GM23248 (cell line): ENCODE measurements at places on chromosomes 13 and 19. TPM values are rescaled to one million over a fixed set of nuclear protein-coding genes. Genes with fewer than 3 reads are reported as not detected.

The ZNF235 gene
- total RNA-seq, result 1.0 and 2.1 TPM in 2 replicates

The RFPL4A gene
- not detected in 2 replicates for total RNA-seq

The COL5A3 gene
- total RNA-seq, result 22.8 and 26.8 TPM in 2 replicates

The TMEM161A gene
- 33.7 and 36.8 TPM in 2 replicates for total RNA-seq

The FXYD3 gene
- not detected in 2 replicates for total RNA-seq

The CA11 gene
- 1.1 and 1.6 TPM in 2 replicates for total RNA-seq

GRCh38 chr19:41998246-41999020 lies 4.4 kb upstream of the ATP1A3 start:
- DNase-seq, result peak; percentile 86

DNA sequence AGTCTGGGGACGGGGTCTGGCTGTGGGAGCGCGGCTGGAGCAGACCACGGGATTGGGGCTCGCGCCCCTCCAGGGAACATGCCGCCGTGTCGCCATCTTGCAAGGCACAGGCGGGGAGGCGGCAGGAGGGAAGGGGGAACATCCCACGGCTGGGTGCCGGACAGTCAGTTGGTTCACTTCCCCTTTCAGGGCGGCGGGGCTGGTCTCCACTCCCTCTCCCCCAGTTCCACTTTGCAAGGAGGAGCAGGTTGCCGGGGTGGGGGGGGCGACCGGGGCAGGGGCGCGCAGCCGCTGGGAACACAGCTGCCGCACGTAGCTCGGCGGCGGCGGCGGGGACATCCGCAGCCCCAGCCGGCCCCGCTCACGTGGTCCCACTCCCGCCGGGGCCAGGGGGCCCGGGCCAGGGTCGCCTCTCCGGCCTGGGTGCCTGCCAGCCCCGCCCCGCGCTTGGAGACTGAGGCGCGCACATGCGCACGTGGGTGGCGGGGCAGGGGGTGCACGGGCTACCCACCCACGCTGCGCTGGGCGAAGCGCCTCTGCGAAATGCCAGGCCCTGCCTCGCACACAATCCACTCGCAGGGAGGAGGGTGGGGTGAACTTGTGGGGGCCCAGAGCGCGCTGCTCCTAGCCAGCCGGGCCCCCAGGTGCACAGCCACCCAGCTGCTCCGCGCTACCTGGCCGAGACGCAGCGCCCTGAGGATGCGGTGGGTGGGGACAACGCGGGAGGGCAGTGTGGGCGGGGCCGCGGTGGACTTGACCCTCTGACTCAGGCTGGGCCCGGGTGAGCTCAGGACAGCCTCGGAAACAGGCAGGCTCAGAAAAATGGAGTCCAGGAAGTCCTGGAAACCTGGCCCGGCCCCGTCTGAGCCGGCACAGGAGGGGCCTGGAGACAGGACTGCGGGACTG lies 6.4 kb downstream of the KLF16 start:
- peak; percentile 96 for DNase-seq

DNA sequence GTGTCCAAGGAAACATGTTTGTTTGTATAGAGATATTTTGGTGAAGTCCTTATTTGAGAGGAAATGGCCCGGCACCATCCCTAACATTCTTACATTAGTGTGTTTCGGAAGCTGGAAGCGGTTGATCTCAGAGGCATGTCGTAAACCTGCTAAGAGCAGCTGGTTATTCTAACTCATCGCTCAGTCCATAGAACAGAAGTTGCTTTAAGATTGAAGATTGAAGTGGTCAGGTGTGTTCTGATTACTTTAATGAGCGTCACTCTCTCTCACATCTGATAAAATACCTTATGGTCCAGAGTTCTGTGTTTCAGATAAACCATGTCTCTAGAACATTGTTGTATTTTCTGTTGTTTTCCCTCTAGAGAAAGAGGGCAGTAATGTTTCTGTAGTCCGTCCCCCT lies 60.2 kb upstream of the FLT1 start:
- DNase-seq, result no peak

DNA sequence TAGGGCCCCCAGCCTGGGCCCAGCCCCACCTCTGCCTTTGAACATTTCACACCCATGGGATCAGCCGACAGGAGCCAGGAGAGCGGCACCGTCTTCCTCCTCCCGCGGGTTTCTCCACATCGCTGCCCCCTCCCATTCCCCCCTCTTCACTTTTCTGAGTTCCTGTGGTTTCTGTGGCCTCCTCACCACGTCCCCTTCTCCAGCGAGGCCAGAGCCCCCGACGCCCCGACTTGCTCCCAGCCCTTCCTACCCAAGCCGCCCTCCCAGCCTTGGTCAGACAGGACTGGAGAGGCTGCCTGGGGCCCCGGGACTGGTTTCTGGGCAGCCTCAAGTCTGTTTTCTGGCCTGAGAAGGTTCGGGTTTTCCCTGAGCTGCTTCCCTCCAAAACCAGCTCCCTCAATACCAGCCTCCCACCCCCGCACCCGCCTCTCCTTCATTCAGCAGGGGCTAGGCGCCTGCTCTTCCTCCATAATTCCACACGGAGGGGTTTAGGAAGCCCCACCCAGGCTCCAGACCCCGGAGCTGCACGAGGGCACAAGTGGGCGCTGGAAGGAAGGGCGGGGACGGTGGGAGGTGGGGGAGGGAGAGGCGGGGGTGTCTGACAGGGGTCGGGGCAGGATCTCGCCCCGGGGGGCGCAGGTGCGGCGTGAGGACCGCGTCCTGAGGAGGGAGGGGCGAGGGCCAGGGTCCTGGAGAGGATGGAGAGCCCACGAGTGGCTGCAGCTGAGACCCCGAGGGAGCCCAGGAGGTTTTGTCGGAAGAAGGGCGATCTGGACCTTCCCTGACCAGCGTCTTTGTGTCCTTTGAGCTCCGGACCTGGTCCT lies 4.0 kb upstream of the SIGLEC10 start:
- no peak for DNase-seq

DNA sequence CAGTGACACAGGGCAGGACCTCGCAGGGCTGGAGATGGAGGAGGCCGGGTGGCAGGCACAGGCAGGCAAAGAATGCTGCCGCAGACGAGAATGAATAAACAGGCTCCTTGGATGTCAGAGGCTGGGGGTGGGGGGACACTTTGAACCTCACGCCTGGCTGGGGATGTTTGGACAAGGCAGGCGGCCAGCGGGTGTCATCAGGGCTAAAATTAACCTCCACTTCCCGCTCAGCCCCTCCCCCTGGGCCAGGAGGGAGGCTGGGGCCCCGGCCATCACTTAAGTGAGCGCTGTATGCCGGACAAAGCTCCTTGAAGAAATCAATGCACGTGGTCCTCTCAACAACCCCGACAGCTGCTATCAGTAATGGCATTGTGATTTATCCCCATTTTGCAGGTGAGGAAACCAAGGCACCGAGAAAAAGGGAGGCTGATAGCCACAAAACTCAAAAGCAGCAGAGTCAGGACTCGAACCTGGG lies 10.3 kb upstream of the FUT5 start:
- DNase-seq, result peak; percentile 51

DNA sequence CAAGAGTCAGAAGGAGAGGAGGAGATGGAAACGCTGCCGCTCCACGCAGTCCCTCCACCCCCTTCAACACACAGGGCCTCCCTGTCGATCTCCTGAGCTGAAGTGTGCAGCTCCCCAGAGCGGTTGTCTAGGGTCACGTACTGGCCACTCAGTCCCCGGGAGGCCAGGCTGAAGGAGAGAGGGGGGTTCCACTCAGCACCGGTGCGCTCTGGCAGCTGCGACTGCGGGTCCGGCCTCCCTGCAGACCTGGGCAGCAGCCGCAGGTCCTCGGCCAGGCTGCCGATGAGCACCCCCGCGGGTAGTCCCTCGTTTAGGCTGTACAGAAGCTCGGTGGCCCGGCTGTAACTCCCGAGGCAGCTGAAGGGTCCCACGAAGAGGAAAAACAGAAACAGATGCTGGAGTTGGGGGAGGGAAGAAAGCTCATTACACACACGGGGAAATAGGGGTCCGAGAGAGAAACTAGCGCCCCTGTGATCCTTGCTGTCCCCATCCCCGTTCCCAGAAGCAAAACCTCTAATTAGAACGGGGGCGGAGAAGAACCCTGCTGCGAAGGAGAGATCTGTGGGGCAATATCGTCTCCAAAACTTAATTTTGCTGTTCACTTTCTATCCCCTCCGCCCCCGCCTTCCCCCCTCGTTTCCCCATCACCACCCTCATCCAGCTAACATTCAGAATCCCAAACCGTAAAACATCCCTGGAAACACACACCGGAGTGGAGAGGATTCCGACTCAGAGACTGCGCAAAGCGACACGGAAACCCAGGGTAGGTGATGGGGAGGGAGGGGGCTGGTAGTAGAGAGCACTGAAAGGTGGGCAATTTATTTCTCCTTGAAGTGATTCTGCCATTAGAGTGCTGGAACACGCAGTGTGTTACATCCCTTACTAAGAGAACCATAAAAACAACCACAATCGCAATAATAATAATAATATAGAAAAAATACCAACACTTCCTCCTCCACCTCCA lies 1.8 kb downstream of the PCDH20 start:
- no peak for DNase-seq

- no peak for DNase-seq
Observed at GRCh38 chr19:23799321-23799720, 40.6 kb upstream of the ZNF681 start.
